ENCODE measurements at places on chromosomes 3 and 15.
A peak's percentile ranks its signal among the peaks of the same experiment; 100 is the strongest.

DNA sequence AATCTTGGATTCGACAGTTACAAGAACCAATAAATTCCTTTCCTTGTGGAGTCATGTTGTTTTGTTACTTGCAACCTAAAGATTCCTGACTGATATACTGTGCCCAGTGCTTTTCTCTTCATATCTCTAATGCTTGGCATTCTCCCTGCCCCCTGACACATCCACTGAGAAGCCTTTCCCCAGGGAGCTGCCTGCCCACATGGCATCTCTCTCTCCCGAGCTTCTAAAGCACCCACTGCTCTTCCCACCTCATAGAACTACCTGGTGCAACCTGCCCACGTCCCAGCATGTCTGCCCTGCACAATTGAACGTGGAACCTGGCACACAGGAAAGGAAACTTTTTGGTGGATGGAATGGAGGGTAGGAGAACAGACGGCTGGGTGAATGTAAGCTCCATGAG, 6.8 kb downstream of the CYP8B1 start:
- DNase-seq: no peak

DNA sequence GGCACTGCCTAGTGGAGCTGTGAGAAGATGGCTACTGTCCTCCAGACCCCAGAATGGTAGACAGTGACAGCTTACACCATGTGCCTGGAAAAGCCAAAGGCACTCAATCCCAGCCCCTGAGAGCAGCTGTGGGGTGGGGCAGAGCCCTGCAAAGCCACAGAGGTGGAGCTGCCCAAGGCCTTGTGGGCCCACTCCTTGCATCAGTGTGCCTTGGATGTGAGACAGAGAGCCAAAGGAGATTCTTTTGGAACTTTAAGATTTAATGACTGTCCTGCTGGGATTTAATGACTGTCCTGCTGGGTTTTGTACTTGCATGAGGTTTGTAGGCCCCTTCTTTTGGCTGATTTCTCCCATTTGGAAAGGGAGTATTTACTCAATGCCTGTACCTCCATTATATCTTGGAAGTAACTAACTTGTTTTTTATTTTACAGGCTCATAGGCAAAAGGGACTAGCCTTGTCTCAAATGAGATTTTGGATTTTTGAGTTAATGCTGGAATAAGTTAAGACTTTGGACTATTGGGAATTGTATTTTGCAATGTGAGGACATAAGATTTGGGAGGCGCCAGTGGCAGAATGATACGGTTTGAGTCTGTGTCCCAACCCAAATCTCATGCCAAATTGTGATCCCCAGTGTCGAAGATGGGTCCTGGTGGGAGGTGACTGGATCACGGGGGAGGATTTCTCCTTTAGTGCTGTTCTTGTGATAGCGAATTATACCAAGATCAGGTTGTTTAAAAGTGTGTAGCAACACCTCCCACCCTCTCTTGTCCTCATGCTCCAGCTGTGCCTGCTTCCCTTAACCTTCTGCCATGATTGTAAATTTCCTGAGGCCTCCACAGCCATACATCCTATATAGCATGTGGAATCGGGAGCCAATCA, 80.4 kb downstream of the MYO5A start:
- no peak for DNase-seq

GRCh38 chr15:101489237-101489598, 289 bp downstream of the PCSK6 start:
- no peak for DNase-seq

GRCh38 chr15:60871731-60872130, 357.4 kb downstream of the RORA start:
- DNase-seq: no peak

- DNase-seq: no peak
Measured at GRCh38 chr15:40398413-40398873, 7.2 kb upstream of the IVD start.

GRCh38 chr3:197149-197827, 725 bp downstream of the CHL1 start:
- DNase-seq: peak; percentile 77
